ENCODE measurements at places on chromosomes 7 and 10. TPM values are rescaled to one million over a fixed set of nuclear protein-coding genes. Genes with fewer than 3 reads are reported as not detected.
A peak's percentile ranks its signal among the peaks of the same experiment; 100 is the strongest.

- no peak for DNase-seq
These were observed 10.9 kb downstream of the FAM3C start for GRCh38 chr7:121385056-121385799.

GRCh38 chr10:12910835-12911234 lies 90.7 kb downstream of the CCDC3 start:
- no peak for DNase-seq

DNA sequence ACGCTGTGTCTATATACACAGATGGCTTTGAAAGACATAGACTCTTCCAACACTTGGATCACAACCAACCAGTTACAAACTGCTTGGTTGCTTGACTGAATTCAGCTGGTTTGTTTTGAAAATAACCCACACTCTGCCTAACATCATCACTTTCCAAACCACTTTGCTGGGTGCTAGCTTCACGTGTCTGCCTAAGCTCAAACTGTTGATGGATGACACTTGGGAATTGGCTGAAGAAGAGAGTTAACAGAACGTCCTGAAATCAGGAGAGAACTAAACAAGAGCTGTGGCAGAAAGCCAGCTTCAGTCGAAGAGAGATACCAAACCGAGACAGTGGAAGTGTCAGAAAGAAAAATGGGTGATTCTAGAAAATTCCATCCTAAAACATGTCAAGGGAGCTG lies 420.8 kb upstream of the AUTS2 start:
- no peak for DNase-seq

DNA sequence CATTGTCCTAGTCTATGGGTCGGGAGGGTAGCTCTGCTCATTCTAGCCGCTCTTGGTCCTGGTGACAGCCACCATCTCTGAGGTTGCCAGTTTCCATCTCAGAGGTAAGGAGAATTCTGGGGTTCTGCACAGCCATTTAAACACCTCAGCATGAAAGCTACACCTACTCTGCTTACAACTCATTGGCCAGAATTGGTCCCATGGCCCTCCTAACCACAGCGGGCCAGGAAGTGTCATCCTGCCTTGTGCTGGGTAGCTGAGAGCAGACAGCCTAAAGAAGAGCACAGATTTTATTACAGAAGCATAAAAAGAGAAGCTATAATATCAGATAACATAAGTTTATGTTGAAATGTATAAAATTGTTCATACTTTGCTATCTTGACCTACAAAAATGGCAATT lies 152.7 kb downstream of the HECW1 start:
- DNase-seq: no peak

GRCh38 chr10:120507175-120507574 lies 50.1 kb downstream of the PLPP4 start:
- DNase-seq: no peak

GRCh38 chr7:23205909-23206767 lies 24.3 kb downstream of the NUP42 start:
- DNase-seq: no peak

DNA sequence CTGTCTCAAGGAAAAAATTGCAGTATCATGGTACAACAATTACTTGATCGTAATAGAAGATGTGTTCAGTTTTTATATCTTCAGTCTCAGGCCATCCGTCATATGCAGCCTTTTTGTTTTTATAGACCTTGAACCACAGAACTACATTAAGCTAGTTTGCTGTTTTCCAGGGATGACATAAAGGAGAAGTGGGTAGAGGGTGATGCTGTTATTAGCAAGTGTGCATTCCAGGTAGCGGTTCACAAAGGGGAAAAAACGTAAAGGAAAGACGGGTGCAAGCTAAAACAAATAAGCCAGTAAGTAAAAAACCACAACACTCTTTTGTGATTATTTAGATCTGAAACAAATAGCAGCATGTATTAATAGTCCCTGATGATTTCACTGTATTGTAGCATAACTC lies 71.7 kb downstream of the BMPR1A start:
- DNase-seq: no peak

- DNase-seq: no peak
These were observed 29.2 kb upstream of the RTKN2 start for GRCh38 chr10:62297857-62298256.

- DNase-seq: no peak
These were observed 169.9 kb downstream of the KCND2 start for GRCh38 chr7:120442838-120443237.

DNA sequence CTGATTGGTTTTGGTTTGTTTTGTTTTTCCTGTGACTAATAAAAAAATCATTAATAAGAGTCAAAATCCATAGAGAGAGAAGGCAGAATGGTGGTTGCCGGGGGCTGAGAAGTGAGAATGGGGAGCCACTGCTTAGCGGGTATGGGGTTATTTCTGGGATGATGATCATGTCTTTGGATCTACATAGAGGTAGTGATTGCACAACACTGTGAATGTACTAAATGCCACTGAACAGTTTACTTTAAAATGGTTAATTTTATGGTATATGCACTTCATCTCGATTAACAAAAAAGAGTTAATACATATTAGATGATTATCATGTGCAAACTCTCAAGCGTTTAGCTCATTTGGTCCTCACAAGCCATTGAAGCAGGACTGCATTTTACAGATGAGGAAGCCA lies 342.9 kb downstream of the ELMO1 start:
- no peak for DNase-seq

DNA sequence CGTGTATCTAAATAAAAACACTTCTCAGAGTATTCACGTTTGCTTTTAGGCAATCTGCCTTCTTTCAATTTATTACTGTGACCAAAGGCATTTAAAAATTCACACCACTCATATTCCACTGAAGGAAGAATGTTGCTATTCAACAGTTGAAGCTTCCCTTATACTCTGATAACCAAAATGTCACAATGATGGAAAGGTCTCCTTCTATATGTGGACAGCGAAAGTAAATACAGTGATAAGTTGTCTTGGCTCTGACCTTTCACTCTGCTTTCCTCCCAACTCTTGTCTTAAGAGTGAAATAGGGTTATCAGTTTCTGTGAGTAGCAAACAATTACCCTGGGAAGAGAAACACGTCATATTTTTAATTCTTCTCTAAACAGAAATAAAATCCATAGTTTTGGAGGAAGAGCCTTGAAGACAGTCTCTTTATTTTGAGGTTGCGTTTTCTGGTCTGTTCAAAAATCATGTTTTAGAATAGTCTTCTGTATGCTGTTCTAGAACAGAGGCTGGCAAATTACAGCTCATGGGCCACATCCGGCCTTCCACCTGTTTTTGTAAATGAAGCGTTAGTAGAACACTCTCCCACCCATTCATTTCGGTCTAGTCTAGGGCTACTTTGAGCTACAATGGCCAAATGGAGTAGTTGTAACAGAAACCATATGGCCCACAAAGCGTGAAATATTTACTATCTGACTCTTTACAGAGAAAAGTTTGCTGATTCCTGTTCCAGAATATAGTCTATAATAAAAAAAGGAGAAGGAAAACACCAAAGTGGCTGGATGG lies 41.3 kb downstream of the ETV1 start:
- no peak for DNase-seq

DNA sequence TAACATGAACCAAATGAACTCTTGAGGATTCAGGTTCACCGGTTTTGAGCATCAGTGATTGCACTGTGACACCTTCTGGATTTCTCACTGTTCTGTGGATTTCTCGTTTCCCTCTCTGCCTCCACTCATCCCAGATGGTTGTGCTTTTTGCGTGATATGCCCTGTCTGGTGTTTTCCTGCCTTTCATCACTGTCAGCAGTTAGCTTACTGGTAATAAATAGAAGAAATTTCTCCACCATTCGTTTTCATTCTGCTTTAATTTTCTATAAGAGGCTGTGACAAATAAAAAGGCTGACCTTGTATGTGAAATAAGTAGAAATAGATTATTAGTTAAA lies 16.2 kb downstream of the BPGM start:
- no peak for DNase-seq

- DNase-seq: no peak
These were observed 3.1 kb upstream of the ABCA13 start for GRCh38 chr7:48168159-48168558.

DNA sequence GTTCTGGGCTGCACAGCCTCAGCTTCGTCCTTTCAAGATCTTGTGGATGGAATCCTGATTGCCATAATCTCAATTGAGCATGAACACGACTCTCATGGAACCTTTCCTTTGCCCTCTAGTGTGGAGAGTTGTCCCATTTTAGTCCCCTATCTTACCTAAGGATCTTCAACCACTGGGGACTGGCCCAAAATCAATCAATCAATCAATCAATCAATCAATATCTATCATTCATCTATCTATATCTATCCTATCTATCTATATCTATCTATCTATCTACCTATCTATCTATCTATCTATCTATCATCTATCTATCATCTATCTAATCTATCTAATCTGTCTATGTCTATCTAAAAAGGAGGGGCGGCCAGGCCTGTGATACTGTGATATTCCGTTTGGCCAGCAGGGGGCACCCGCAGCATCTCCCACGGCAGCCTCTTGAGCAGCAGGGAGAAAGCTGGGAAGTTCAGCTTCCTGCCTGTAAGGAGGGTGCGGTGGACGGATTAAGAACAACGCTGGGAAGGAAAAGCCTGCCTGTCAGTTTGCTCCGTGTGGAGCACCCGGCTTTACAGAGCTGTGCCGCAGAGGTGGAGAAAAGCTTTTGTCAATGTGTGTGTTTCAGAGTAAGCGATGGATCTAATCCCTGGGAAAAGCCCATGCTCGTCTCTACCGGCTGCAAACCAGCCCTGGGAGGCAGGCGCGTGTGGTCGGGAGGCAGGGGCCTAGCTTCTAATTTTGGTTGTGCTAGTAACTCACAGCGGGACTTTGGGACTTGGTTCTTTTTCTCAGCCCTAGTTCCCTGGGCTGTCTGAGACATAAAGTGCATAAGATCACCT lies 124.9 kb downstream of the SH2D4B start:
- DNase-seq: peak; percentile 96

DNA sequence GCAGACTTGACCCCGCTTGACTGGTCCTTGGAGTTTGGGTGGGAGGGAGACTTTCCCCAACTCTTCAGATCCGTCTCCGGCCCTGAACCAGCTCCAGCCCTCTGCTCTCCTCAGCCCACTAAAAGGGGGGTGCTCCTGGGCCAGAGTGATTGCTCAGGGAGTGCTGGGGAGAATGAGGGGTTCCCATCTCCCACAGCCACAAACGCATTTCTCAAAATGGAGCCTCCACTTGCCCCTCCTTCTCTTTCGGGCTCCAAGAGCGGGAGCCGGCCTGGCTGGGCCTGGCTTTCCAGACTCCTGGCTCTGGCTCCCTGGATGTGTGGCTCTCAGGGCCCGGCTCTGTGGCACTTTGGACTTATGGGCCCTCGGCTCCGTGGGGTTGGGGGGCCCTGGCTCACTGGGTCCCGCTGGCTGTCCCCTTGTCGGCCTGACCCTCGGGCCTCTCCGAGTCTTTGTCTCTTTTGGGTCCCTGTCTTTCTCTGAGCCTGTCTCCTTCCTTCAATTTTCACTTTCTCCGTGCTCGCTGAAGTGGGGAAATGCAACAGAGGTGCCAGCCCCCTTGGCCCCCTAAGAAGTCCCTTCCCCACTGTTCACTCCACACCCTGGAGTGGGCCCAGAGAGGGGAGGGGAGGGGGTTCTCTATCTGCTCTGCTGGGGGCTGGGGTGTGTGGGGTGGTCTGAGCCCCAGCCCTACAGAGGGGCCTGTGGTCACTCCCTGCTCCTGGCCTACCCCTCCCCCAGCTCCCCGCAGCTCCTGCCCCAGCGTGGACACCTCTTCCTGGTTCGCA lies 713 bp downstream of the LZTS2 start:
- DNase-seq: no peak

- no peak for DNase-seq
These were observed 197.2 kb downstream of the CRPPA start for GRCh38 chr7:16223963-16224707.

GRCh38 chr10:43203448-43204041 lies 63.3 kb downstream of the RASGEF1A start:
- DNase-seq: no peak

DNA sequence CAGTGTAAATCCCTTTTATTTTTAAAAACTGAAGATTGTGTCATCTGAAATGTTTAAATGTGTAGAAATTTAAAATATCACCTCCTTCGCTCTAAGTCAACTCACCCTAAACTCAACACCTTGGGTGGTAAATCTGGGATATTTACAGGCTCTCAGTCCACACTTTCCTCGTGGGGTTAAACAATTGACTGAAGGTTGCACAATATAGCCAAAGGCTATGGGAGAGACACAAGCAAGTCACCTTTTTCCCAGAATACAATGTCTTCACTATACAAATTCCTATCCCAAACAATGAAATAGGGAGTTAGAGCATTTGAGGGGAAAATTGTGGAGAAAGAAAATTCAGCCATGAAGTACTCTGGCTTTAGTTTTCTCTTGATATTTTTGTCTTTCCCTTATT lies 32.7 kb upstream of the MAT1A start:
- no peak for DNase-seq

DNA sequence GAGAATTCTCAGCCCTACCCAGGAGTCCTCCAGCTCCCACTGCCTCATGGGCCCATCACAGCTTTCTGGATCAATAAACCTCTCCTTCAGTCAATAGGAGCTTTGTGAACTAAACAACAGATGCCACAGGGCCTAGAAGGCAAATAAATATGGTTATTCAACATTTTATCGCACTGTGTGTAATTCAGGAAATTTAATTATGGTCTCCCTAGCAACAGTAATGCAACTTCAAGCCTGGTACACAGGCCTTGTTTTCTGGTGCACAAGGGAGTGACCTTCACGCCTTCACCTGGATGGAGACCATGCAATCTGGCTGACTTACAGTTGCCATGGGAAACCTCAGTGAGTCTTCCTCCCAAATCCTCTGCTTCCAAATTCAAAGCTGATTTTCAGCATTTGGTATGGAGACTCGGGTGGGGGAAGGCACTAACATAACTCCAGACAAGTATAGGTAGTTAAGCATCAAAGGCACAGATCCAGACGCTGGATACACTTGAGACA lies 441.0 kb upstream of the NPVF start:
- DNase-seq: peak; percentile 76

DNA sequence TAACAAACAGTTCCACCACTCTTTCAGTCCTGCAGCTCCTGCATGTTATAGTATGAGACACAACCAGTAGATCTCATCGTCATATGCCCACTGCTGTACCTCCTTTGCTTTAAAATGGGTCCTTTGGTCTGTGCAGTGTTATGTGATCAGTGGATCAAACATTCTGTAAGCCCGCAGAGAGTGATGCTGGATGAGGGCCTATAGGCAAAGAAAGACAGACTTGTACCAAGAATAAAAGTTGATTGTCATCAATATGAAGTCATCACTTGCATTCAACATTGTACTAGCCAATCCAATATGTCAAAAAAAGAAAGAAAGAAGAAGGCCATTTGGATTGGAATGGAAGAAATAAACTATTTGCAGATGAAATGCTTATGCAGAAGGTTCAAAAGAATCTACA lies 79.8 kb upstream of the PHYHIPL start:
- no peak for DNase-seq

HHEX gene
- 6.0 TPM for total RNA-seq

FGFR2 gene
- 163 TPM for total RNA-seq

FAM131B gene
- total RNA-seq: 53.5 TPM

OGDHL gene
- 23.3 TPM for total RNA-seq

NKX2-3 gene
- not detected for total RNA-seq

ADAMTS14 gene
- total RNA-seq: 2.3 TPM

PDLIM1 gene
- 8.5 TPM for total RNA-seq

ZPBP gene
- total RNA-seq: not detected

ALOX5 gene
- 9.3 TPM for total RNA-seq

LDB3 gene
- 1.7 TPM for total RNA-seq

FKBP14 gene
- total RNA-seq: 31.0 TPM

Data from spinal cord (tissue), 10 donors.